ENCODE measurements at places on chromosomes 2 and 18.

DNA sequence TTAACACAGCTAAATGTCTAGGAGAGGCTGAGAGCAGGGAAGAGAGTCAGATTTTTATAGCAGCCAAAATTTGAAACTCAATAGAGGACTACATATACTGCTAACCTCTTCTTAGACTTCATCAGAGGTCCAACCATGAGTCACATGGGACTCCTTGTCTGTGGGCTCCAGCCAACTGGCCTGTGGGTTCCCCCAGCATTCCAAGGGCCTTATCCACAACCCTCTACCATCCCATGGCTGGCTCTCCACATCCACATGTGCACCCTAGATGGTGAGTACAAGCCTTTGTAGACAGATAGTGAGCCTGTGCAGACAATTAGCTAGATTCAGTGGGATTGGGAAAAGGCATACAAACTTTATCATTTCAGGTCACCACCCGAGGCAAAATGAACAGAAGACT is 901.9 kb upstream of the ZEB2 start:
- DNase-seq = no peak

- DNase-seq = no peak
Measured at GRCh38 chr2:178473931-178474330, 4.5 kb downstream of the FKBP7 start.

GRCh38 chr18:24267878-24268277 is 129.0 kb downstream of the CABYR start:
- no peak for DNase-seq

DNA sequence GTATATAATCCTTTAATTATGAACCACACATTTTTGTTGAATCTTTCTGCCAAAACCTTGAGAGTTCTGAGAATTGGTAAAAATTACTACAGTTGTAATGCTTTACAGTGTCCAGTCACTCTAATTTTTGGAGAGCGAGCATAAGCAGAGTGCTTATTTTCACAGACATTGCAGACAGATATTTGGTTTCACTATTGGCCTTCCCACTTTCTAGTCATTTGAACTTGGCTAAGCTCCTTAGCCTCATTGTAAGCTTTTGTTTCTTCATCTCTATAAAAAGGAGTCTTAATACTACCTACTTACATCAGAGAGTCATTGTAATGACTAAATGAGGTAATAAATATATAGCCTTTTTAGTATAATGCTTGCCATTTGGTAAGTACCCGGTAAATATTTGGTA is 80.4 kb downstream of the LCLAT1 start:
- DNase-seq = no peak

DNA sequence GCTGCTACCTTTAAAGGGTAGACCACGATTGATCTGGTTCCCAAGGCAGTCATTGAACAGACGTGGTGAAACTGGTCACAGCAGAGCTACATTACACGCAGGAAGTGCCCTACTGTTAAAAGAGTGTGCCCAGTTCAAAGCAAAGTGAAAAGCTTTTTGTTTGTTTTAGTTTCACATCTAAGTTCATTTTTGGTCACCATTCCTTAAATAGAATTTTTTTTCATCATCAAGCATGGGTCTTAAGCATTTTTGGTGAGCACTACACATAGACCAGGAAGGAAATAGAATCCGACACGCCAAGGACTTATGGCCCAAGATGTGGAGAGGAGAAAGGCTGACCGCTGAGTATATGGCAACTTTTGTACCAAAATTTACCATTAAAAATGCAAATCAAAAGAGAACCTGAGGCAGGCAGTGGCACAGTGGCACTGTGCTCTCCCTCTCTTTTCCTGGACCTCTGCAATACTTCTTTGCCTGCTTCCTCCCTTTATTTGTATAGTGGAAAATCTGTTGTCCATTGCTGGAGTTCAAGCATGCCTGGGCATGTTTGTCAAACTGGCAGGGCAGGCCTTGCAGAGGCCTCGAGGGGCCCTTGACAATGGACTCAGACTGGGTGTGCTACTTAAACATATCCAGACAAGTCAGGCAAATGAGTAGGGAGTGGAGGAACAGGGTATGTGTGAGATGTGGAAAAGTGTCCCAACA is 42.6 kb upstream of the HNRNPA3 start:
- DNase-seq = no peak

DNA sequence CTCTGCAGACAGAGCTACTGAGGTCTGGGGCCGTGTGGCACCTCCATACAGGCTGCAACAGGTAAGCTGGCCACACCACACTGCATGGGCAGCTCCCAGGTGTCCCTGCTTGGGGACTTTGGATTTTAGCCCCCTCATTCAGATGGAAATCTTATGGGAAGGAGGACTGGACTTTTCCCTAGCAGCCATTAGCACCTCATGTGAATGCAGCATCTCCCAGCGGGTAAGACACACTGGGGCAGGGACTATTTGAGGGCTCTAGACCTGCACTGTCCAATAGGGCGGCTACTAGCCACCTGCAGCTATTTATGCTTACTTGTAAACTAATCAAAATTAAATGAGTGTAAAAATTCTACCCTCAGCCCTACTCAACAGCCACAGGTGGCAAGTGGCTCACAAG is 34.2 kb upstream of the GLI2 start:
- DNase-seq = no peak

- no peak for DNase-seq
Measured at GRCh38 chr2:61671561-61672315, 133.6 kb upstream of the XPO1 start.

GRCh38 chr2:39954346-39954745 is 175.3 kb upstream of the THUMPD2 start:
- no peak for DNase-seq

- DNase-seq = no peak
Measured at GRCh38 chr2:195636890-195637289, 20.1 kb upstream of the SLC39A10 start.

DNA sequence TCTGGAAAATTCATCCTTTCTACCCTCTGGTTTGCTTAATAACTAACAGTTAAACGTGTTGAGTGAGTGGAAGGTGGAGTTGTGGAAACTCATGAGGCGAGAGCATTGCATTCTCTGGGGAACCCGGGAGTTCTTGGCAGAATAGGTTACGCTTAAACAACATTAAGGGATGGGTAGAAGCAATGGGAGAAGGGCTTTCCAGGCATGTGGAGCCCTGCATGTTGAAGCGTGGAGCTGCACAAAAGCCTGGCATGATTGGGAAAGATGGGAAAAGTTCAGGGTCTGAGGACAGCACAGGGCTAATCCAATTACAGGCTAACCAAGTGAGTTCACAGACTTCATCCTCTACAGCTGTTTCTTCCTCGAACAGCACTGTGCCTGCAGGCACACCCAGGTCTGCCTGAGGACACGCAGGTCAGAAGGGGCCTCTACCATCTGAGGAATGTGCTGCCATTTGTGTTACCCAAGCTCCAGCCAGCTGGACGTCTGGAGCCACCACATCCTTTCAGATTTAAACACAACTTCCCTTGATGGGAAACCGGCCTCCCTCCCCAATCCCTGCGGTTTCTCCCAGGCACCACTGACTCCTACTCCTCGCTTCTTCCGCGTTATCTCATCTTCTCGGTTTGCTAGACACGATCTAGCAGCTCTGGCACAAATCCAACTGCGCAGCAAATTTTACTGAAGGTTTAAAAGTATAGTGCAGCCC is 164.2 kb downstream of the ANTXR1 start:
- no peak for DNase-seq

GRCh38 chr2:1907291-1907690 is 163.0 kb upstream of the PXDN start:
- no peak for DNase-seq

DNA sequence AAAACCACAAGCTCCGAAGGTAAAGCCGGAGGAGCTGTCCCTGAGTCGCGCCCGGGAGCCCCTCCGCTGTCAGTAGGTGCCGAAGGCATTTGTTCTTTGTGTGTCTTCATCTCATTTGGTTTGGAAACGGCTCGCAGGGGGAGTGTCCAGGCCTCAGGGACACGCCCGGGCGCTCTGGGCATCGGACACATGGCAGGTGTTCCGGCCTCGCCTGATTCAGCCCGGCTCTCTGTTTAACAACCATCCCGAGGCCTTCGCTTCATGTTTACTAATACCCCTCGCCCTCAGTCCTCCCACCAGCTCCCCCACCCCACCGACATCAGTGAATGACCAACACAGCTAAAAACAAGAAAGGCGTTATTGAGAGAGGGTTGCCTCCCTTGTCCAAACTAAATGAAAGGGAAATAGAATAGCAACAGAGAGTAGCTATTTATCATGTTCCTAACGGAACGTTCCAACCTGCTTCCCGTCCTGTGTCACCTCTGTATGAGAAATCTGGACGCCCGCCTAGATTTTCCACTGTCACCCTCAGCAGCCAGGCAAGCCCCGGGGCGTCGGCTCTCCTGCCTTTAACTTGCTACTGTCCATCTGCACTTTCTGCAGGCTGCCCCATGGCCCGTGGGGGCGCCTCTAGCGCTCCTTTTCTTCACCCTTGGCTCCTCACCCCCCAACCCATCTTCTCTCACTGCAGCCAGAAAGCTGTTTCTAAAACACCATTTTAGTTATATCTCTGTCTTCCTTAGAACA is 73.9 kb downstream of the MYCN start:
- no peak for DNase-seq

DNA sequence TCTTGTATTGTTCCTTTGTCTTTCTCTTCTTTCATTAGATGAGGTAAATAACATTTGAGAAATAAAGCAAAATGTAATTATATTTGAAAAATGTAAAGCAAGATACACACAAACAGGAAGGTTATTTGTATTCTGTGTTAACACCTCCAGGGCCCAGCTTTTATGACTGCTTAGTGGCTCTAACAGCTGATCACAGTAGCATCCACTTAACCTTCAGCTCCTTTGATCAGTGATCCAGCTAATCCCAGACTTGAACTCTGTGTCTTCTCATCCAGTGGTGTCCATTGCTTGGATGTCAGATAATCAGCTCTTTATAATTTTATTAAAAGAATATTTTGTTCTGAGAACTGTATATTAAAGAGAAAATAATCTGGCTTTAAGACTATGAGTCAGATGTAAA is 44.5 kb downstream of the PSMD14 start:
- DNase-seq = no peak

DNA sequence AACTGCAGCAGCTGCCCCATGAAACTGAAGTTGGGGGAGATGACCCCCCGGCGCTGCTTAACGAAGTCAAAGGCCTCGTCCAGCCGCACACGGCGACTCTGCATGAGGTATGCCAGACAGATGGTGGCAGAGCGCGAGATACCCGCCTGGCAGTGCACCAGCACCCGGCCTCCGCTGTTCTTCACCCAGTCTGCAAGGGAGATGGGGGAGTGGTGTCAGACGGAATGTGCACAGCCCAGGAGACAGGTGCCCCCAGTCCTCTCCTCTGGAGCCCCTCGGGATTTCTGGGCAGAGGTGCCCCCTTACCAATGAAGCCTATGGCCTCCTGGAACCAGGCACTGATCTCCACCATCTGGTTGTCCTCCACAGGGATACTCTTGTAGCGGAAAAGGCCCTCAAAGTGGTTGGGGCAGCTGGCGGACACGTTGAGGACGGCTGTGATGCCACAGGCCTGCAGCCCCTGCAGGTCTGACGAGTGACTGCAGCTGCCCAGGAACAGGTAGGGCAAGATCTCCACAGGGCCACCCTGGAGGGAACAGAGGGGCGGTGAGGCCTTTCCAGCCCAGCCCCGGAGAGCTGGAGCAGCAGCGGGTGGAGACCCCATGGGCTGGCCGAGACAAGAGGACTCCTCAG is 1.3 kb downstream of the DUSP2 start:
- no peak for DNase-seq

DNA sequence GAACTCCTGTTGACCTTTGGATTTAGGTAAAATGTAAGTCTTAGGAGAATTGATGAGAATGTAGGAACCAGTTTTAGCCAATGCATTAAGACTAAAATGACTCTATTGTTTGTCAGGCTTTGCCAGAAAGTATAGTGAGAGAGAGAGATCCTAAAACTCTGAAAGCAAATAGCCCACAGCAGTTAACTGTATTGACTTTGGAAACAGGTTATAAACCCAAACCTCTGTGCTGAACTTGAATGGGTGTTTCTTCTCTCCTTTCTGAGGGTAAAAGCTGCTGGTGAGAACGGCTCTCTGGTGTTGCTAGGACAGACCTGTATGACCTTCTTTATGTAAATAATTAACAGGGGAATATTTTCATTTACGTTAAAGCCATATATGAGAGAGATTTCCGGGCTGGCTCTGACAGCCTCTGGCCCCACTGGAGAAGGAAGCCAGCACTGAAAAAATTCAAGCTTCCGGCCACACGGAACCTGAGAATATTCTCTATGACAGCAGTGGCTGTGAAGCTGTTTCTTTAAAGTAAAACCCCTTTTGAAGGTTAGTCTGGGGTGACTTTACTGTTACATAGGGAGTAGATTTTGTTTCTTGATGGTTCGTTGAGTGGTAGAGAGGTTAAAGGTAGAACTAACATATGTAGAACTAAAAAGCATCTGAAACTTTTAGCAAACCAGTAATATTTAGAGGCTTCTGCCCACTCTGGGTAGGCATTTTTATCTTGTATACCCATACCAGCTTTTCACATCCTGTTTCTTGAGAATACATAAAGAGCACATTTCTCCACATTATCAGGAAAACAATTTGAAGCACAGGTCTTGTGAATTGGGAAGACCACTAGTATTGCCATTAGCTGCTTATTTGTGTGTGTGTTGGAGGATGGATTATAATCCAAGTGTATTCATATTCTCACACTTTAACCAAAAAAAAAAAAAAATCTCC is 123.8 kb downstream of the SPTBN1 start:
- DNase-seq = no peak

- no peak for DNase-seq
Measured at GRCh38 chr18:79690586-79691482, 11.2 kb downstream of the CTDP1 start.

- no peak for DNase-seq
Measured at GRCh38 chr2:45436456-45436855, 174.6 kb downstream of the SRBD1 start.

DNA sequence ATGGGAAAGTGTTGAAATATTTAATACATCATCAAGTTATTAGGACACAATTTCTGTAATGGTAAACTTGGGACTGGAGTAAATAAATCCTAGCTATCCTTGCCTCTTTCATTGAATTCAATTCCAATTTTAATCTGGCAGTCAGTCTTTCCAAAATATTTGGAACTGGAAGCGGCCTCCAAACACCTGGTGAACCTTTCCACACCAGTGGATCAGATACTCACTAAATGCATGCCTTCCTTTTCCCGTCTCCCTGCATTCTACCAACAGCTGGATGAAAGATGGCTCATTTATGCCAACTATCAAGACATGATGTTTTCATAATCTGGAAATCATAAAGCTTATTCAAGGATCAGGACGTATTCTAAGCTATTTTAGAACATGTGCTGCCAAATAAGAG is 488.2 kb upstream of the SPHKAP start:
- no peak for DNase-seq

GRCh38 chr2:240595381-240596079 is 9.0 kb downstream of the CAPN10 start:
- peak; percentile 13 for DNase-seq

- no peak for DNase-seq
Measured at GRCh38 chr2:53234548-53234903, 533.1 kb upstream of the CHAC2 start.

- no peak for DNase-seq
Measured at GRCh38 chr2:64699712-64700111, 46.0 kb upstream of the SERTAD2 start.

GRCh38 chr2:236909802-236910201 is 175.9 kb upstream of the COPS8 start:
- no peak for DNase-seq

Data from hematopoietic multipotent progenitor cell treated with erythropoietin and hydrocortisone succinate and interleukin-3 and kit ligand, for 15 days (in vitro differentiated cells).